ENCODE measurements at places on chromosomes 11 and 22.

DNA sequence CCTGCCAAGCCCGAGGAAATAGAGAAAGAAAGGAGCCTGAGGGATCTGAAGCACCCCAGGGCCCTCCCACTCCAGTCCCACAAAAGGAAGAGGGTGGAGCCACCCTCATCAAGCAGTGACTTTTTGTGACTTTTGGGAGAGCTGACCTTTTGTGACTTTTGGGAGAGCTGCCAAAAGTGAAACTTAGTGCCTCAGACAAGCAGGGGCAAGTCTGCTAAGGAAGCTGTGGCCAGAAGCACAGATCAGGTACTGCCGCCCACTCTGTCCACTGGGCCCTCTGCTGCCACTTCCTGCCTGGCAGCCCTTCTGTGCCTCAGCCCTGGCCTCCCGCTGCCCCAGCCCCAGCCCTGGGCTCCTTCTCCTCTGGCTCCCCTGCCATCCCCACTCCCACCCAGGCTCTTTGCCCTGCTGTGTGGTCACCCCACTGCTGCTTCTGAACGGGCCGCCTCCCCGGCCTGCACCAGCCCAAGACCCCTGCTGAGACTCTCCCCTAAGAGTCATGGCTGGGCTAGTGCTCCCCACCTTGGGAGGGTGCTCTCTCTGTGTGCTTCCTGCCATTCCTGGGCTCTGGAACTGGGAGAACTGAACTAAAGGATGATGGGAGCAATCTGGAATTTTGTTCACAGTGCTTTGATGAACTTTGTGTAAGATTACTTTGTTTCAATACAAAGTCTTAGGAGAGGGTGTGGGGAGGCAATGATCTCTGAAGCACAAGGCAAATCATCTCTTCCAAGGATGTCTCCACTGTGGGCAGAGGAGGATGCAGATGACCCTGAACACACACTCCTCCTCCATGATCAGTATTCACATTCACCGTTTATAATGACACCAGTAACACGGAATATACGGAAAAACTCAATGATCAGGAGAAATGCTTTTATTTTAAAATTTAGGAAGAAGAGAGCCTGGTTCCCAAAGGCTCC lies at the start of gene APOBEC3H:
APOBEC3H (plus strand) TSS at position 147 of the 923 bp plus-strand sequence. CDS start 3,035 bp downstream, outside the sequence.
- DNase-seq: no peak

- DNase-seq: no peak
Observed at GRCh38 chr11:27930946-27931345, 177.0 kb downstream of the KIF18A start.

GRCh38 chr11:44822369-44822768 lies 95.6 kb downstream of the TSPAN18 start:
- DNase-seq: no peak

- DNase-seq: no peak
Observed at GRCh38 chr11:74312326-74312725, 886 bp upstream of the P4HA3 start.

DNA sequence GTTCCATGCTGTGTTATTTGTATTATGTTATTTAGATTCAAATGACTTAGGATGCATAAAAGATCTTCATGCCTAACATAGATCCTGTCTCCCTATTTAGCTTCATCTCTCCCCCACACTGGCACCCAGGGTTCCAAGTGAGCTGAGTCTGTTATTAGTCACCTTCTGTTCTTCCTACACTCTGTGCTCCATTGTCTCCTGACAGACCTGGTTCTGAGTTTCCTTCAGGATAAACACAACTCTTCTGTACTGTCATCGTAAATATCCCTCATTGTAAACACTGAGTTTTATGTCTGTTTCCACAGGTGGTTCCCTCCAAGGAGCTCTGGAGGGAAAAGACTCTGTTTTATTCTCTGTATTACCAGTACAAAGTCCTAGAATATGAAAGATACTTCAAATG lies 8.7 kb downstream of the MMP26 start:
- DNase-seq: no peak

DNA sequence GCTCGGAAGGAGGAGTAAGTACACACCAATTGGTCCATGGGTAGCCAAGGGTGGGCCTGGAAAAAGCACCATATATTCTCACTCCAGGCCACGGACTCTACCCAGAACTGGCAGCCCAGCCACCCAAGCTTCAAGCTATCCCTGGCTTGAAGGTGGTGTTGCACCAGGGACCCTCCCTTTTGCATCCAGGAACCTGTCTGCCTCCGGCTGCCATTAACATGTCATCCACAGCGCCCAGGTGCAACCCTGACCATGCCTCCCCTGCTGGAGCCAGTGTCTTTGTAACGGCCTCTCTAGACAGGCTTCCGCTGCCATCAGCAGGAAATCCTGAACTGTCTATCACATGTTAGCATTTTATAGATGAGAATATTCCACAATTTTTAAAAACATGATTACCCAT lies 2158.5 kb upstream of the RAG2 start:
- DNase-seq: no peak

DNA sequence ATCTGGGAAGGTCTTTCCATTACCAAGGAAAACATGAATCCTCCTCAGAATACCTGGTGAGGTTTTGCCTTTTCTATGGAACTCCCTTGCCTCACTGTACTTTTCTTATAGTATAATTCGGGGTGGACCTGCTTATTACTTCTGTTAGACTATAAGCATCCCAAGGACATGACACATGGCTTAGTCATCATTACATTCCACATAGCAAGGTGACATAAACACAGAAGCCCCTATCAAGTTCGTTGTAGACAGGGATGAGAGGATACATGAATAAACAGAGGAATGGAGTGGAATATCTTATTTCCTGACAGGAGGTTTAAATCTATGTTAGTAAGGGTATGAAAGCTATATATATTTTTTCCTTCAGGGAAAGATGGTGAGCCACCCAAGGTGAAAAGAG lies 532.2 kb upstream of the CCDC90B start:
- DNase-seq: no peak

DNA sequence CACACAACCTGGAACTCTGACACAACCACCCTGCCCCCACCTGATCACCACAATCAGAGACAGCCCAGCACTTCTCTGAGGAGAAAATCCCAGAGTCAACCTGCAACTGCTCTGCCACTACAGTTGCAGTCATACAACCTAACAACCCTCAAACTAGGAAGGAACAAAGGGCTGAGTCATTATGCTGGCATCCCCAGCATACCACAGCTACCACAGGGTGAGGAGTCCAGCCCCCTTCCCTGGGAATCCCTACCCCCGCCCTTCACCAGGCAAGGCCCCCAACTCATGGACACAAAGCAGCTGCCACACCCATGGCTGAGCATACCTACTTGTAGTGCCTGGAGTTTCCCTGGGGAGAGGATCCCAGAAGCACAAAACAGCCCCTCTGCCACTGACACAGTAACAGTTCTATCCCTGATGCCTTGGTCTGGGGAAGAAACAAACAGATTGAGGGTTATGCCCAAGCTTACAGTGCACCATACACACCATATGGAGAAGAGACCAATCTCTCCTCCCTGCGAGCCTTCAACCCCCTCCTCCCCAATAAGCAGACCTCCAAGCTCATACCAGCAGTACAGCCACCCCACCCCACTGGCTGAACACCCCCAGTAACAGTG lies 68.5 kb upstream of the C11orf58 start:
- no peak for DNase-seq

GRCh38 chr22:22558972-22559603 lies at the start of gene PRAME:
TSS of gene PRAME (minus strand) at chr22:22559265. CDS start at chr22:22556832, 2,433 bp downstream.
- peak; percentile 11 for DNase-seq

GRCh38 chr11:114098927-114099326 lies 39.4 kb downstream of the ZBTB16 start:
- no peak for DNase-seq

DNA sequence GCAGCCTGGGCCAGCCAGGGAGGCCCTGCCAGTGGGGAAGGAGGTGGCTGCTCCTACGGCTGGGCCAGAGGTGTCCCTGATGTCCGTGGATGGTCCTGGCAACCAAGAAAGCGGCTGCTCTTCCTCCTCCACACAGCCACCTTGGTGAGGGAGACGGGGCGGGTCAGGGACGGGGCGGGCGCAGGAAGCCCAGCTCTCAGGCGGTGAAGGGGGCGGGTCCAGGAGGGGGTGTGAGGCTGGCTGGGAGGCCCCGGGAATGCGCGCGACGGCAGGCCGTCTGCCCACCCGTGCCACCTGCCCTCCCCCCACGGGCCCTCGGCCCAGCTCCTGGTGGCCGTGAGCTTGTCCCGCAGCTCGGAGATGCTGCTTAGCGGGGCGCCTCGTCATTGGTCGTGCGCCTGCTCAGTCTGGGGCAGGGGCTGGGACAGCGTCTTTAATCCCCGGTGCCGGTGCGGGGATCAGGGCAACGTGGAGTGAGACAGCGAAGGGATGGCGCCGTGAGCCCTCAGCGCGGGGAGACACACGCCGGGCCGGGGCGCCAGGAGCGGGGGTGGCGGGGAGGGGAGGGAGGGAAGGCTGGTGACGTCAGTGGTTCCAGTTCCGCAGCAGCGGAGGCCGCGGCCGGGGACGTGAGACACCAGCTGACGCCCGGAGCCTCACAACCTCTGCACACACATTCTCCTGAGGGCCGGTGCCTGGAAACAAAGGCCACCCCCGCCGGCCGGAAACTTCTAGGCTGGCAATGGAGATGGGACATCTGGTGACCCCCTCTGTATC lies 6.7 kb upstream of the BRSK2 start:
- peak; percentile 72 for DNase-seq

DNA sequence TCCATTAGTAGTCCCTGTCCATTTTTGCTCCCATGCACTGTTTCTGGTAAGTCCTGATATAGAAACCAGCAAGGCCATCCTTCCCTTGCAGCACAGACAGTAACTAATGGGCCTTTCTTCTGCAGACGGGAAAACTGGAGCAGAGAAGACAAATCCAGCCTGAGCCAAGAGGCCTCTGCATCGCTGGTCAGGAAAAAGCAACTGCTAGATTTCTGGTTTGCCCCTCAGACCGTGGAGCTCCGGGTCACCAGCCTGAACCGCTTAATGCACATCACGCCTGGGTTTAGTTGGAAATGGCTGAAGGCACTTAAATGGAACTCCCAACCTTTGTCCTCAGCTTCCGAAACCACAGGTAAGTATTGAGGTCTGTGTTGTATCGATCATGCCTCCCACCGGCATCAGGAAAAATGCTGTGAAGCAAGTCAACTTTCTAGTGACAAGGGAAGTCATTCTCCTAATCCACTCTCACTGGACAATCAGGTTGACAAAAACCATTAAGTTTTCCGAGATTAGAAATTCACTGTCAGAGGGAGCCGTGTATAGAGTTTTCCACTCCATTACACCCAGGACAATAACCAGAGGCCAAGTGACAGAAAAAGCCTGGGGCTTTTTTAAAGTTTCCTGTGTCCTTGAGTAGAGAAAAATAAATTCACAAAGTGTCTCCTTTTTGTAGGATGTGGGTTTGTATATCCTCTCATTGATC lies 14.8 kb upstream of the LMO2 start:
- no peak for DNase-seq

GRCh38 chr11:57638811-57639320 lies 10.8 kb downstream of the YPEL4 start:
- no peak for DNase-seq

DNA sequence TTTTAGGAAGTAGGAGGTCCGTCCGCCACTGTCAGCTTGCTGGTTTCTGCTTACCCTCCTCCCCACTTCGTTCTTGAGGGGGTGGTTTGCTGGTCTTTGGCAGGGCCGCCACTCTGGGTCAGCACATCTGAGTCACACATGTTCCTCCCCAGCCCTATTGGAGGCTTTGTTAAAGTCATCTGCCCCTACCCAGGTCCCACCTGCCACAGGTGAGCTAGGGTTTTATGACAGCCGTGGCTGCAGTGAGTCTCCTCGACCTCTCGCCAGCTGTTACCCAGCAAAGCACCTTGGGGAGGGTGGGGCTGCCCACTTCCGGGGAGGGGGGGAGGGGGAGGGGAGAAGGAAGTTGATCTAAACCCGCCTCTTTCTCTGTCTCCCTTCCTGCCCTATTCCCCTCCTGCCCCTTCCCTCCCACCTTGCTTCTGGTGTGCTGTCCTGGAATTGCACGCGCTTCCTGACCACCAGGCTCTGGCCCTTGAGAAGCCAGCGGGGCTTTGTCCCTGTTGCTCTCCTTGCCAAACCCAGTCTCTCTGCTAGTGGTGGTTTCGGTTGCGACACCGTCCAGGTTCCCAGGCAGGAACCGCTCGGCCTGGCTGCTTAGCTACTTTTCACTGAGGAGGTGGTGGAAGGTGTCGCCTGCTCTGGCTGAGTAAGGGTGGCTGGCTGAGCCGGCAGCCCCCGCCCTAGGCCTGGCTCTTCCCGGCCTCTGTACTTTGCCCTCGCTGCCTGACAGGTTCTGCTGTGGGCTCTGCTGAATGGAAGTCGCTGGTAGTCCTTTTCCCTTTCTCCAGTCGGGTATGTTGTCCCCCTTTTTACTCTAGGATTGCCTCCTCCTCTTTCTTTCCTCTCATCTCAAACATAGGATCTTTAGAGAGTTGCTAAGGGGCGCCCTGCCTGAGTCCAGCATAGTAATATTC lies 28.5 kb downstream of the RCOR2 start:
- DNase-seq: peak; percentile 63

DNA sequence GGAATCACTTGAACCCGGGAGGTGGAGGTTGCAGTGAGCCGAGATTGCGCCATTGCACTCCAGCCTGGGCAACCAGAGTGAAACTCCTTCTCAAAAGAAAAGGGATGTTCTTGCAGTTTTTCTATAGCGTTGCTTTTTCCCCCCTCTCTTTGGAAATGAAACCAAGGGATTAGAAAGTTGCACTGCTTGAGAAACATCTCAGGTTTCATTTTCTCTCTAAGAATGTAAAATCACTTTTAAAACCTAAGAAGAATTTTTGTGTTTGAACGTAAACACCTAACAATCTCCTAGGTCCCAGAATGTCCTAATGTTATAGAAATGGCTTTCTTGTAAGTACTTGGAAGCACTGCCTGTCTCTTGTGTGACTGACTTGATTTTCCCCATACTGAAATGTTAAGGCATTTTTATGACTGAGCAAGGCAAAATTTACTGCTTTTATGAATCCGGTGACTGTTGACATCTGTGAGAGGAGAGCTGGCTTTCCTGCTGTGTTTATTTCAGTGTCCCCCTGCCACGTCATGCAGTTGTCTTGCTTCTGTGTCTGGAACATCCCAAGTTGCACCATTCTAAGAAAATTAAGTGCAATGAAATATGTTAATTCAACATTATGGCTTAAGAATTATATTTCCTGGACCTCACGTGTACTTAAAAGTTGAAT lies 37.7 kb downstream of the NF2 start:
- no peak for DNase-seq

DNA sequence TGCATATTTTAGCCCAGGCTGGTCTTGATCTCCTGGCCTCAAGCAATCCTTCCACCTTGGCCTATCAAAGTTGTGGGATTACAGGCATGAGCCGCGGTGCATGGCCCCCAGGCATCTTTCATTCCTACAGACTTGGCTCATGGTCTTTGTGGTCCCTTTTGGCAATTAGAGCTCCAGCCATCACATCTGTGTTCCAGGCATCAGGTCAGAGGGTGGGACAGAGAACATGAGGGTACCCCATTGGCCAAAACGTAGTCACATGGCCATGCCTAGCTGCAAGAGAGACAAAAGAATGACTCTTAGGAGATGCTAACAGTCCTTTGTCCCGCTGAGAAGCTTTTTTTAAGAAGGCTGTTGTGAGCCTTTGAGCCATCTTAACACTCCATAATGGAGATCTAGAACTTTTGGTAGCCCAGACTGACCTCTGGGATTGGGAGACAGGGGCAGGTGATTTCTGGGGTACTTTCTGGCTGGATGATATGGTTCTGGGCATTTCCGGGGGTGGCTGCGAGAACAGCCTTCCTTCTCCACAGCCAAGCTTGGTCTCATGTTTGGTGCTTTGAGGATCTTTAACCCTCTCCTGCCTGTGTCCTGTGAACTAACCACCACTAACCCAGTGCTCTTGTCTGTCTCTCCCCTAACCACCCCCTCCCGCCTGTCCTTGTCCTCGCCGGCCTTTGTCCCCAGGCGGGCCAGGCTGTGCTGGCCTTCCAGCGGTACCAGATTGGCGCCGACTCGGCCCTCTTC lies 18.4 kb upstream of the TAB1 start:
- DNase-seq: no peak

GRCh38 chr11:68584991-68585524 lies 99.3 kb upstream of the GAL start:
- DNase-seq: no peak

- no peak for DNase-seq
Observed at GRCh38 chr11:79932612-79933011, 491.8 kb upstream of the TENM4 start.
